ENCODE measurements at places on chromosomes 13 and 19. TPM values are rescaled to one million over a fixed set of nuclear protein-coding genes. Genes with fewer than 3 reads are reported as not detected.

DNA sequence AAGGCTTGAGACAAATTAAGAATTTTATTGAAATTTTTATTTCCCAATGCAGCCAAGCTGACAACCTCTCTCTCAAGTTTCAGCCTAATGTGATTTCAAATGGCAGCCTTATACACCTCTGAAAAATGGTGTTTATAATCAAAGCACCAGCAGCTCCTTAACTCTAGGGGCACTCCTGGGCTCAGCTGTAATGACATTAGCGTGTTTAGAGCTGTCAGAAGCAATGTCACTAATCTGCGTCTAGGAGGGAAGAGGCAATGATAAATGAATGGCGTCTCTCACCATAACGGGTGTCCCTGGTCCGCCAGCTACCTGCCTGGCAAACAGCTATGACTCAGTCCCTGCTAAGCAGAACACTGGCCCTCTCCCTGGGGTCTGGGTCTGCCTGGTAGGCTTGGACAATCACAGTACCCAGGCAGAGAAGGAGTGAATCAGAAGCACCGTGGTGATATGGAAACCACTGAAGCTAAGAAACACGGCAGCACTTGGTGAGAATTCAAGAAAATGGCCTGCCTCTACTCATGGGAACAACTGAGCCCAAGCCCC lies 131.8 kb upstream of the VSTM2B start:
- no peak for DNase-seq

DNA sequence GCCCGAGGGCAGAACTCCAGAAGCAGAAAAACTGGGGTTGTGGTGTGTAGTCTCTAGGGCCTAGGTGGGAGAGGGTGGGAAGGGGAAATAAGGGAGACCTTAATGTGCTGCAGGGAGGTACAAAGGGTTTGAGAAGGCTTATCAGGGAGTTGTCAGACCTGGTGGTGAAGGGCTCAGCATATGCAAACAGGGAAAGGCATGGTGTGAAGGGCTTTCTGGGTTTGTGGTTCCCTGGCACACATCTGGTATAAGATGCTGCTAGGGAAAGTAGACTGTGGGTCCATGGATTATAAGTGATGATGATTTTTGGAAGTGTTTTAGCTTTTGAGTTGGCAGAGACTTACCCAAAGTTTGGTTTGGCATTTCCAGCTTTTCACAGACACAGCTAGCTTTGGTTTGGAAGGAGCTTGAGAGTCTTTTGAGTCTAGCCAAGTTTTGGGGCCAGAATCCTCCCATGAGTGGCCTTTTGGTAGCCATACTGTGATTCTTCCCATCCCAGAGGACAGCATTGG lies 2.2 kb downstream of the TRIM28 start:
- DNase-seq: no peak

- DNase-seq: no peak
Measured at GRCh38 chr13:52383366-52383765, 22.6 kb downstream of the THSD1 start.

GRCh38 chr13:73851104-73851503 lies 283.1 kb downstream of the KLF12 start:
- DNase-seq: no peak

GRCh38 chr13:70816853-70817252 lies 708.6 kb upstream of the KLHL1 start:
- DNase-seq: no peak

GRCh38 chr13:99370481-99371275 lies 63.5 kb upstream of the GPR183 start:
- DNase-seq: no peak

- DNase-seq: no peak
Measured at GRCh38 chr13:44311011-44311780, 62.4 kb upstream of the SERP2 start.

ZNF829 gene
- total RNA-seq: 5.2 TPM

TMEM86B gene
- total RNA-seq: 2.4 TPM

EBI3 gene
- total RNA-seq: not detected

MISP3 gene
- 23.8 TPM for total RNA-seq

VSTM2B gene
- not detected for total RNA-seq

CEACAM21 gene
- 1.1 TPM for total RNA-seq

Measured in uterus (tissue), 4 donors.